ENCODE measurements at places on chromosomes 2 and 18. TPM values are rescaled to one million over a fixed set of nuclear protein-coding genes. Genes with fewer than 3 reads are reported as not detected.

NAT8 gene
- not detected for total RNA-seq

GPAT2 gene
- total RNA-seq: 16.2 TPM

DYSF gene
- 0.15 TPM for total RNA-seq

DRC1 gene
- not detected for total RNA-seq

MALL gene
- 39.9 TPM for total RNA-seq

UGT1A7 gene
- not detected for total RNA-seq

ASAP2 gene
- 33.3 TPM for total RNA-seq

CYP27A1 gene
- 19.1 TPM for total RNA-seq

SLC5A7 gene
- not detected for total RNA-seq

RAX gene
- total RNA-seq: not detected

PAX3 gene
- not detected for total RNA-seq

IKZF2 gene
- total RNA-seq: 15.6 TPM

ARMC9 gene
- total RNA-seq: 105 TPM

GALR1 gene
- total RNA-seq: not detected

ZRANB3 gene
- 7.4 TPM for total RNA-seq

OST4 gene
- 409 TPM for total RNA-seq

GPR17 gene
- not detected for total RNA-seq

ATP8B1 gene
- total RNA-seq: 83.7 TPM

GPD2 gene
- total RNA-seq: 92.8 TPM

RAB27B gene
- 2.0 TPM for total RNA-seq

NPC1 gene
- total RNA-seq: 80.6 TPM

CNGA3 gene
- 0.17 TPM for total RNA-seq

GPBAR1 gene
- total RNA-seq: not detected

ACOXL gene
- not detected for total RNA-seq

PID1 gene
- total RNA-seq: 21.1 TPM

CCL20 gene
- total RNA-seq: not detected

MAL gene
- total RNA-seq: 0.17 TPM

SPDYA gene
- 2.3 TPM for total RNA-seq

AAMP gene
- total RNA-seq: 157 TPM

HRH4 gene
- total RNA-seq: under 0.01 TPM

CDH20 gene
- total RNA-seq: not detected

EML6 gene
- 0.66 TPM for total RNA-seq

LIMS2 gene
- total RNA-seq: 0.44 TPM

XRCC5 gene
- 205 TPM for total RNA-seq

SULT6B1 gene
- total RNA-seq: not detected

PRKAG3 gene
- total RNA-seq: 0.50 TPM

GPR75 gene
- 1.3 TPM for total RNA-seq
